Esophagus squamous epithelium (tissue), 5 donors: ENCODE measurements at places on chromosomes 6 and 20.

- no peak for DNase-seq
These were observed 323.9 kb downstream of the ZFAND3 start for GRCh38 chr6:38143191-38144150.

- DNase-seq: no peak
These were observed 11.5 kb downstream of the SRXN1 start for GRCh38 chr20:641516-641875.

- no peak for DNase-seq
These were observed 303.7 kb downstream of the ESR1 start for GRCh38 chr6:152110886-152111820.

DNA sequence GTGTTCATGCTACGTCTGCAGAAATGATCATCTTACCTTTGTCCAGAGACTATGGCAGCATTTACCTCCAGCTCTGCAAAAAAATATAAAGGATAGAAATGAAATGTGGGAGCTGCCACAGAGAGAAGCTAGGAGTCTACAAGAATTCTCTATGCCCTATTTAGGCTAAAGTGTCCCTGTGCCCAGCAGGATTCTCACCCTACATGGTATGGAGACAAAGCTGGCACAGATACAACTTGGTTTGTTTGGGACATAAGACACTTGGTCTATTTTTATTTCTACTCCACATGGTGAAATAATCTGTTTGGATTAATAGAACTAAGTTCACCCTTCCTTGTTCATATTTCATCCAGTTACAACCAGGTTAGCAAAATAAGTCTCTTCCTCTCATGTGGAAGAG is 28.4 kb downstream of the TP53INP2 start:
- no peak for DNase-seq

DNA sequence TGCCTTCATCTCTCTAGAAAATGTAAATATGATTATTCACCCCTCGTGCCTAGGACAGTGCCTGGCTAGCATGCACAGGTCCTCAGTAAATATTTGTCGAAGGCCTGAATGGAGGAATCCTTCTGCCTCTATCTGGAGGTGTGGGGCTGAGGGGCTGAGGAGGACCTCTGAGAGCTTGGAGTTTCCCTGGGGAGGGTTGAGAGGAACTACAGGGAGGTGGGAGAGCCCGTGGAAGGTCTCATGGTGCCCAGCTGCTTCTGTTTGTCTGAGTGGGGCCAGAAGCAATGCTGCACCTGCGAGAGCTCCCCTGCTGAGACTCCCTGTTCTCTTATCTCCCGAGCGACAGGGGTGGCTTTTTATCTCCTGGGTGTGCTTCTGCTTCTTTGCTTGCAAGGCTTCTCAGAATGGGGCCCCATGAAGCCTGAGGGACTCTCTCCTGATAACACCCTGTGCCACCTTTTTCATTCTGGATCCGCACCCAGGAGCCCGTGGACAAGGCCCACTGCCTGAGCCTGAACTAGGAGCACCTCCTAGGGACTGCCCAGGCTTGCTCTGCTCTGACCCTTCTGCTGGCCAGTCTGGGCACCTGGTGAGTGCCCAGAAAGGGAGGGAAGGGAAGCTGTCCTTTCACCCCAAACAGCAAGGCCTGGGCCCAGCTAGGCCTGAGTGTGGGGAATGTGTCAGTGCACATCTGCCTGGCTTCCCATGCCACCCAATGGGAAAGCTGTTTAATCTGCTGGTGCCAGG is 2.4 kb downstream of the SLC29A1 start:
- DNase-seq: no peak

- DNase-seq: no peak
These were observed 1.5 kb upstream of the STX16 start for GRCh38 chr20:58649288-58650180.

DNA sequence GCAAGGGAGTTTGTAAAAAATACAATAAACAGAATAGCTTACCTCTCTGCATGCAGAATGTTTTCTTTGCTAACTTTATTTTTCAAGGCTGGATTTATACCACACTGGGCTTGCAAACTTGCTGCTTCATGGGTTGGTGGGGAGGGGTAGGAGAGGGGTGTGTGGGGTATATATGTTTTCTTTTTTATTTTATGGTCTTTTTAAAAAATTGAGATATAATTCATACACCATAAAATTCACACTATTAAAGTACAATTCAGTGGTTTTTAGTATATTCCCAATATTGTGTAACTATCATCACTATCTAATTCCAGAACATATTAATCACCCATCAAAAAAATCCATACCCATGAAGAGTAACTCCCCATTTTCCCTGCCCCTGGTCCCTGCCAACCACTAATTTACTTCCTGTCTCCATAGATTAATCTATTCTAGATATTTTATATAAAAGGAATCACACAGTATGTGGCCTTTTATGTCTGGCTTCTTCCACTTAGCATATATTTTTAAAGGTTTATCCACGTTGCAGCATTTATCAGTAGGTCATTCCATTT is 14.3 kb upstream of the TRPC4AP start:
- DNase-seq: no peak

GRCh38 chr6:84798257-84798656 is 33.9 kb upstream of the TBX18 start:
- no peak for DNase-seq

GRCh38 chr6:131575834-131576478 is 2.9 kb downstream of the ARG1 start:
- DNase-seq: no peak

DNA sequence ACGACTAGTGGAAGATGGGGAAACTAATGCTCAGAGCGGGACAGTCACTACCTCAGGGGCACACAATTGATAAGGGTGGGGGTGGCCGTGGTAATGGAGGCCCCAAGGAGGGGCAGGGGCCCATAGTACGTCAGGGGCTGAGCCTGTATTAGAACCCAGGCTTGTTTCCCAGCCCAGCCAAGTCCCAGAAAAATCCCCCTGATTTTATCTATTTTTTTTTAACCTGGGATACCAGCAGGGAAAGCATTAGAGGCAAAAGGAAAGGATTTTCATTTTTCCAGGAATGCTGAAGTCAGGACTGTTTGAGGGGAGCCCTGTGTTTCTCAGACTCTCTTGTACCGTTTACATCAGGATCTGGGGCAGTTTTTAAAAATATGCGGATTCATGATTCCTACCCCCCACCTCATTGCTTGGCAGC is 382 bp downstream of the MYH7B start:
- no peak for DNase-seq

DNA sequence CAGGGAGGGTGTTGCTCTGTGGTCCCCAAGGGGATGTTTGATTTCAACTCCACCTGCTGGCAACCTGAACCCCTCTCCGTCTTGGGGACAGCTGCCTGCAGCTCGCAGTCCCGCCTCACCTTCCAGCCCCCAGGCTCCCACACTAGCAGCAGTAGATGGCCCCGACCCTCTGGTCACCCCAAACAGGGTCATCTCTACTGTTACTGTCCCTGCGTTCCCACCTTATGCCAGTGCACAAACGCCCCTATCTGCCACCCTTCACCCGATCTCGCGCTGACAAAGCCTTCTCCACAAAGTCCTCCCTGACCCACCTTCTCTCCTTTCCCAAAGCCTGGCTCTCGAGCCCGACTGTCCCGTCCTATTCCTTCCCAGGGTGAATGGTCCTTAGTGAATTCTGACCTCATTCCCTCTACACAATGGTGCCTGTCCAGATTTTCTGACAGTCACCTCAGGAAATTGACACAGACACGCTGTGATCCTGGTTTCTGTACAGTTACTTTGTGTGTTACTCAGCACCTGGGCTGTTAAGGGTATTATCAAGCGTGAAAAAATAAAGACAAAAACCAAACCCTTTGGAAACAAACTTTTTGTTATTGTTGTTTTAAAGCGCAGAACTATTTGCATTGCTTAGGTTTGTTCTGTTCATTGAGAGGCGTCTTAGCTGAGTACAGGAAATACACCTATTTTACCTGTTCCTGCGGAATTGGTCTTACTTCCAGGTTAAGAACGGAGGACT is 728 bp downstream of the FUT9 start:
- DNase-seq: no peak

DNA sequence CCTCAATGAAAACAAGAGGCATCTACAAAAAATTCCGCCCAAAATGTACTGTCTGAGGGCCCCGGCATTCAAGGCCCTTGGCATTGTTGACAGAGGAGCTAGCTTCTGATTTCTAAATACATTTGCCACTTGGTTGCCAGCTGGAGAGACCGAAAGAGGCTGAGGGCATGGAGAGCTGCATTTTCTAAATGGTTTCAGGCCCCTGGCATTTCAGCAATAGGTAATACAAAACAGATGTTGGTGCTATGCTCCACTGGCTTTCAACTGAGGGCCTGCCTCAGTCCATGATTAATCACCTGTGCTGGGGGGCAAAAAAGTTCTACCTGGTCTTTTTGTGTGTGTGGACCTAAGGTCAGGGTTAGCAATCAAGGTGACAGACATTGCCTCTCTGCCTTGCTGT is 79.5 kb upstream of the ISM1 start:
- DNase-seq: no peak

- no peak for DNase-seq
These were observed 7.9 kb upstream of the SOD2 start for GRCh38 chr6:159700970-159701369.

DNA sequence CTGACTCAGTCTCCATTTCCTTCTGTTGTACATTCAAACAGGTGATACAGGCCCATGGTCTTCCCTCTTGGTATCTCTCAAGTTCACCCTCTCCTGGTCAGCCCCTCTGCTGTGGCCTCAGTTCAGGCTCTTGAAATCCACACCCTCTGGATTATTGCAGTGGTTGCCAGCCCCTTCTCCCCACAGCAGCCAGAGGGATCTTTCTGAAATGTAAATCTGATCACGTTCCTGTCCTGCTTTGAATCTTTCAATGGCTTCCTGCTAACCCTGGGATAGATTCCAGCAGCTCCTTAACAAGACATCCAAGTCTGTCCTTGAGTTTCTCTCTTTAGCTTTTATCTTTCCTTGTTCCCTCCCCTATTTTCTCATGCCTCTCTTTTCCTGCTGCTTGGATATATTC is 22.2 kb downstream of the CHMP4B start:
- DNase-seq: no peak

DNA sequence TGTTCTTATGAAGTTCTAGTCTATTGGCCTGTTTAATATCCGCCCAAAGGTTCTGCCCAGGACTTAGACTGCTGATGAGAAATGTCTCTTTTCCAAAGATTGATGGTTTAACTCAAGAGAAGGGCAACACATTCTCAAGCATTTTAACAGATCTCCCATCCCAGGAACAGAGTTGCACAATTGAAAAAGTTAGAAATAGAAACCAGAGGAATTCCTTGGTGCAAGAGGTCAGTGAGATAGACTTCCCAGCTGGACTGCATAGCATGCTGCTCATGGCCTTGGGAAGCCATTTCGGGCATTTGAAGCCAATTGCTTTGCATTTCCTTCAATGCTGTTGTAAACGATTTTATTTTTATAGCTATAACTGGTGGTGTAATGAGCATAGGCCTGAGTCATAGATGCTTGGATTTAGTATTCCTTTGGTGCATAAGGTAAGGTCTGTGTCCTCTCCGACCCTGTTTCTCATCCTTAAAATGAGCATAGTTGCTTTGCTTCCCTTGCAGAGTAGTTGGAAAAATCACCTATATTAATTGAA is 292.2 kb upstream of the JAG1 start:
- DNase-seq: no peak

DNA sequence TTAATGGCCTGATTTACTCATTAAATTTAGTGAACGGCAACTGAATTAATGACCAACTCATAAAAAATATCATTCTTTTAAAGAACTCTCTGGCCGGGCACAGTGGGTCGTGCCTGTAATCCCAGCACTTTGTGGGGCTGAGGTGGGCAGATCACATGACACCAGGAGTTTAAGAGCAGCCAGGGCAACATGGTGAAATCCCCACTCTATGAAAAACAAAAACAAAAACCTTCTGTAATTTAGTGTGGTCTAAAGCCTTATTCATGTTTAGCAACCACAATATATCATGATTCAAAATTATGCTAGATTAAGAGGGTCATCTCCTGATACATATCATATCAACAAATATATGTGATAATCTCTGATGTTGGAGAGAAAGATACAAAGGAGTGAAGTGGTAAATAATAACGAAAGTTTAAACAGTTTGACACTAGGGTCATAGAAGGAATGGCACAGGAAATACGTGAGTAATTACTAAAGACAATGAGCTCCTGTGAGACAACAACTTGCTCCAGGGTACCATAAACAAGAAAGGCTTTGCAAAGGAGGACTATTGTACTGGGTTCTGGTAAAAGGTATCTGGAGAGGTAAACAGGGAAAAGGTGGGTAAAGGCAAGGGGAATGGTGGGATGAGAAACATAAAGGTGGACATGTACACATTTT is 5.7 kb downstream of the ELOVL4 start:
- DNase-seq: no peak

DNA sequence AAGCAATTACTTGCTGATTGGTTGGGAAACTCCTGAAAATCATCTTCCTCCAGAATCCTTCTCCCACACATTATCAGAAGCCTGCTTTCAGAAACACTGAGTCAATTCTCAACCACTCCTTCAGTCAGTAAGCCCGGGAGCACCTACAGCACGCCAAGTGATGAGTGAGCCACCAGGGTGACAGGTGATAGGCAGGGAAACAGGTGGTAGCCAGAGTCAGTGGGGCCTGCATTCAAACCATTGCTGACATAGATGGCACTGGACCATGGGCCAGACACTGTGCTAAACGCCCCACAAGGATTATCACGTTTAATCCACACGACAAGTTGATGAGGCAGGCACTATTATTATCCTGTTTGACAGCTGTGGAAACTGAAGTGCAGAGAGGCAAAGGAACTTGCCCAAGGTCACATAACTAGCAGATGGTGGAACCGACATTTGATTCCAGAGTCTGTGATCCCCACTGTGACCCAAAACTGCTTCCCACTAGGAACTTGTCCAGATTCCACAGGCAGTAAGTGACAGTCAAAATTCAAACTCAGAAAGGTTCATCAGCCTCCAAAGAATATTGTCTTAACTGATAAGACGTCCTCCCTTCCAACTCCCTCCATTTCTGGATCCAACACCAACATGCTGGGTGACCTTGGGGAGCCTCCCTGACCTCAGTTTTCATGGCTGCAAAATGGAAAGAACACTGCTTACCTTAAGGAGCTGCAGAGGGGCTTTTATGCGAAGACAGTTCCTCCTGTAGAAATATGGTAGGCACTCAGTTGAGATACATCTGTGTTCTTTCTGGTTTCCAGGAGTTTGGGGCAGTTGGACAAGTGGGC is 23.9 kb upstream of the TOP1 start:
- DNase-seq: no peak
